Posterior vena cava (tissue), 2 donors: ENCODE measurements at places on chromosomes 16 and 17. TPM values are rescaled to one million over a fixed set of nuclear protein-coding genes. Genes with fewer than 3 reads are reported as not detected.

- no peak for DNase-seq
These were observed 79.4 kb downstream of the MRM1 start for GRCh38 chr17:36680701-36681202.

ANKFN1 gene
- 1.7 TPM for total RNA-seq

DNA sequence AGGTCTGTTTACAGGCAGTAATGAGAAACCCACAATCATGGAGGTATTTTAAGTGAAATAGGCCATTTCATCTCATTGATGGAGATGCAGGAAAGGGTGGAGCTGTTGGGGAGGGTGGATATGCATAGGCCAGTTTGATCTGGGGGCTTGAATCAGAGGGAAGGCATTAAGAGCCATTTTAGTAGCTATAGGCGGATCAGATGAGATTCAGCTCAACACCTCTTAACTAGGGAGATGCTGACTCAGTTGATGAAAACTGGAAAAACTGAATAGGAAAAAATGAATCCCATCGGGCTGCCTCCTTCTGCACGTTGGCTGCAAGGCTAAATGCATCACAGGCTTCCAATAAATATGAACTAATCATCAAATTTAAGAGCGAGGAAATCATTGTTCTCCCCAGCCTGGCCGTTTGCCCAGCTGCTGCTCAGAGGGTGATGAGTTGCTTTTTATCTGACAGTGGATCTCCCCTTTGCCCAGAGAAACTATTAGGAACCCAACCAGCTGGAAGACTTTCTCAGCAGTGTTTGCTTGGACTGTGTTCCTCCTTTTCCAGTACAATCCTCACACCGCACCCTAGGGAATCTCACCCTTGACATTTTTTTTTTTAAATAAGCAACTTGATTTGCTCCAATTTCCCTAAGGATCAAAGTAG lies 149.6 kb downstream of the SOX9 start:
- DNase-seq: peak; percentile 93

SLC39A11 gene
- total RNA-seq: 25.8 TPM

- DNase-seq: no peak
These were observed 217.8 kb downstream of the CDRT15L2 start for GRCh38 chr17:20797292-20797691.

GRCh38 chr16:15493466-15494180 lies 59.2 kb downstream of the BMERB1 start:
- DNase-seq: no peak

DNA sequence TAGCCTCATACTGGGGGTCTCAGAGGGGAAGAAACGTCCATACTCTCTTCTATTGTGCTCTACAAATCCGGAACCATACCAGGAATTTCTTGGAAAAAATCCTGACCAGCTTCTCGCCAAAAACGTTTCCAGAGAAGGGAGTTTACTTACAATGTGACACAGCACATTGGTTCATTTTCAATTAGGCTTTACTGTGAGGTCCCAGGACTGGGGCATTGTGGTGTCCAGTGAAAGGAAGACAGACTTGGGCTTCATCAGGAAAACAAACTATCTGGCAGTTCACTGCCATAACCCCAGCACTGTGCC lies 14.7 kb downstream of the MPP2 start:
- DNase-seq: no peak

GRCh38 chr16:49755313-49755620 lies 100.6 kb downstream of the ZNF423 start:
- DNase-seq: no peak

- DNase-seq: peak; percentile 74
These were observed 47.1 kb downstream of the DNAH17 start for GRCh38 chr17:78529871-78530670.

GRCh38 chr16:84141143-84141670 lies 3.8 kb downstream of the HSDL1 start:
- DNase-seq: no peak

SOST gene
- total RNA-seq: not detected

GRCh38 chr17:34797720-34798119 lies 163.5 kb downstream of the CCT6B start:
- DNase-seq: no peak

FKBP10 gene
- 91.3 TPM for total RNA-seq

DNA sequence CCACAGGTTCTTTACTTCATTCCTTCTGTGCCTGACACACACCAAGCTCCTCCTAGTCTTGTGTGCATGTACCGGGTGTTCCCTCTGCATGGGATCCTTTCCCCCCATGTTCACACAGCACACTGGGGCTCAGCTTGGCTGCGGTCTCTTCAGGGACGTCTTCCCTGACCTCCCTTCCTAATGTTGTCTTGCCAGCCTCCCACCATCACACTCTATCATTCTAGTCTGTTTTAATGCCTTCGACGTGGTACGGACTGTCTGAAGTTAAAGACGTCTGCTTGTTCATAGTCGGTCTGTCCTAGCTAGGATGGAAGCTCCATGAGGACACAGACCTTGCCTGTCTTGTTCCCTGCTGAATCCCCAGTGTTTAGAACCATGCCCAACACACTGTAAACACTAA lies 60.1 kb downstream of the USP31 start:
- no peak for DNase-seq

- no peak for DNase-seq
These were observed 115.1 kb downstream of the HIC1 start for GRCh38 chr17:2170023-2170422.

DNA sequence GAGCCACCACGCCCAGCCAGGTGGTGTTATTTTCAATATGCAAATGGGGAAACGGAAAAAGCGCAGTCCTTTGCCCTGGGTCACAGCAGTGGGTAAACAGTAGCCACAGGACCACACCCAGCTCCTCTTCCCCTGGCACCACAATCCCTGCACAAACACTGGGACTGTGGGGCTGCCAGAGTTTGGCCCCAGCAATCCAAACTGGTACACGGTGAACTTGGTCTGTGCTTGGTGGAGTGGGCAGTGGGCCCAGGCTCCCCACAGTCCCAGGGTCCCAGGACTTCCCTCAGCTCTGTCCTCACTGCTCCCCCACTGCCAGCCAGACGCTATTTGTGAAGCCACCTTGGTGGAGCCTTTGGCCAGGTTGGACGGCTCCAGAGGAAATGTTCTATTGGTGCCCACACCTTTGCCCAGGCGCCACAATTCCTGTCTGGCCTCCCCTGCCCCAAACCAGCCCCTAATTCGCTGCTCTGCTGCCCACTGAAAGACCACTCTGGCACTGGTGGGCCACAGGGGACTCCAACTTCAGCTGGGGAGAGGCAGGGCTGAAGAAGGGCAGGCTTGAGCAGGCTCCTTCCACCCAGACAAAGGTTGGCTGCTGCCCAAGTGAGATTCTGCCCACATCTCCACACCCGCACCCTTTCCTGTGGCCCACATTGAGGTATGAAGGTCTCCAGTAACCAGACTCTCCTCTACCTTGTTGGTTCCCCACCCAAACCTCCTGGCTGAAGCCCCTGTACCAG lies 2.1 kb downstream of the CHAD start:
- DNase-seq: peak; percentile 54

GSG1L2 gene
- total RNA-seq: not detected

- no peak for DNase-seq
These were observed 28.6 kb upstream of the GPRC5B start for GRCh38 chr16:19913340-19913645.

- DNase-seq: peak; percentile 83
These were observed 75.8 kb downstream of the MRC2 start for GRCh38 chr17:62703261-62703775.

CMTM2 gene
- 0.38 TPM for total RNA-seq
